Vein endothelial cell (primary cell): ENCODE measurements at places on chromosomes 7 and 10. TPM values are rescaled to one million over a fixed set of nuclear protein-coding genes. Genes with fewer than 3 reads are reported as not detected.

CYP2E1 gene
- 0.76 and 1.3 TPM in 2 replicates for total RNA-seq

KIF11 gene
- total RNA-seq, result 13.7 and 27.8 TPM in 2 replicates

EGR2 gene
- total RNA-seq, result 0.10 and 0.33 TPM in 2 replicates

METTL27 gene
- total RNA-seq, result 0.98 TPM in 1 of 2 replicates, not detected in the other

FBXO24 gene
- total RNA-seq, result 0.19 and 0.65 TPM in 2 replicates
